ENCODE measurements at places on chromosomes 1 and 21. TPM values are rescaled to one million over a fixed set of nuclear protein-coding genes. Genes with fewer than 3 reads are reported as not detected.
A peak's percentile ranks its signal among the peaks of the same experiment; 100 is the strongest.

GRCh38 chr1:232012773-232013386, 386.3 kb downstream of the DISC1 start:
- no peak for DNase-seq

DNA sequence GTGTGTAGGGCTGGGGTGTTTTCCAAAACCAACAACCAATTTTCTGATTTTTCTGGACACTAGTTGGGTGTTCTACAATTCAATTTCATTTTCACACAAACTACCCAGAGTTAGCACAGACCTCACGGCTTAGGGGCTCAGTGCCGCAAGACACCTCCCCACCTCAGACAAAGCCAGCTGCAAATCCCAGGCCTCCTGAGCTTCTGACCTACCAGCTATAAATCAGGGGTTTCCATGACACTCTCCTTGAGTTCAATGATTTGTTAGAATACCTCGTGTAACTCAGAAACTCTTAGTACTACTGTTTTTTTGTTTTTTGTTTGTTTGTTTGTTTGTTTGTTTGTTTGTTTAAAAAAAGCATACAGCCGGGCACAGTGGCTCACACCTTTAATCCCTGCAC, 28.7 kb upstream of the FAM89A start:
- no peak for DNase-seq

- DNase-seq, result no peak
Observed at GRCh38 chr1:25679171-25679570, 62.6 kb downstream of the MAN1C1 start.

- no peak for DNase-seq
Observed at GRCh38 chr1:91427741-91428140, 23.1 kb upstream of the HFM1 start.

Gene PLCH2
- not detected for polyA plus RNA-seq

DNA sequence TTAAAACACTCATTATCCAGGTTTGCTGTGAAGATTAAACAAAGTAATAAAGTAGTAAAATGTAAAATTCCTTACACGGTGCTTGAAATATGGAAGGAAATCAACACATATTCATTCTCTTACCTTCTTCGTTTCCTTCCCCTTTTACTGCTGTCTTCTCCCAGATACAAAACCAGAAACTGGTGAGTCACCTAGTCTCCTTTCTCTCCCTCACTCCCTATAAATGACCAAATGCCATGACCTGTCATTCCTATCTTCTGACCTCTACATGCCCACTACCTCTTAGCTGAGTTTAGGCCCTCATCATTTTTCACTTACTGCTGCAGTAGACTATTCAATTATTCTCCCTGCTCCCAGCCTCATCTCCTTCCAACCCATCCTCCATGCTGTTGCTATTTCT, 4.3 kb upstream of the NR1I3 start:
- no peak for DNase-seq

DNA sequence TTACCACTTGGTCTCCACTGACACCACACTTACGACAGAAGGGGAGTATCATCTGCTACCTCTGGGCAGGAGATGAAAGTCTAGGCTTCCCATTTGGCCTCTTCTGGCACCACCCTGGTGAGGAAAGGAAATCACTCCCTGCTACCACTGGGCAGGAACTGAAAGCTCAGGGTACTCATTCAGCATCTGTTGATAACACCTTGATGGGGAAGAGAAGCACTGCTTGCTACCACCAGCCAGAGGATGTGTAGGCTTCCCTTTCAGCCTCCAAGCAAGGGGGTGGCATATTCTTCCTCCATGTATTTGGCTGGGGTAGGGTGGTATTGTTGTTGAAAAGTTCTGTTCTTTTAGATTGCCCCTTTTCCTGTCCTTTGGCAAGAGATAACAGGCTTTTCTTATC, 115.0 kb downstream of the ACBD6 start:
- DNase-seq, result no peak

Gene AMPD1
- polyA plus RNA-seq, result not detected

Gene KCNJ10
- polyA plus RNA-seq, result not detected

Gene DLGAP3
- polyA plus RNA-seq, result not detected

Gene GNL2
- polyA plus RNA-seq, result 38.3 TPM

GRCh38 chr1:10621906-10622305, 147.2 kb downstream of the PEX14 start:
- peak; percentile 48 for DNase-seq

DNA sequence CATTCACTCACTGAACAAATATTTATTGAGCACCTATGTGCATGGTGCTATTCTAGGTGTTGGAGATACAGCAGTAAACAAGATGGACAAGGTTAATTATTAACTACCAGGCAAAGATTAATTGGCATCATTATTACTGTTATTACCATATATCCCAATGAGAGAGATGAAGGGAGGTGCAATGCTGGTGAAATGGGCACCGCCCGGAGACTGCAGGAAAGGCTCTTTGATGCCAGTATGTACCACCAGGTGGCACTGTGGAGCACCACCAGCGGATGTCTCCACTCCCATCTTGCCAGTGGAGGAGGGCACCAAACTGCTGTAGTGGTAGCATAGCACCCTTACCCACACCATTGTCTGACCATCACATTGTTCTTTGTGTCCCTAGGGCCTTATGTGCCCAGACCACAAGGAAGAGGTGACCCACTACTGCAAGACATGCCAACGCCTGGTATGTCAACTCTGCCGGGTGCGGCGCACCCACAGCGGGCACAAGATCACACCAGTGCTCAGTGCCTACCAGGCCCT, 3.0 kb downstream of the TRIM46 start:
- peak; percentile 95 for DNase-seq

Gene SLC9C2
- not detected for polyA plus RNA-seq

- peak; percentile 86 for DNase-seq
Observed at GRCh38 chr1:207941665-207942064, 30.7 kb upstream of the CD34 start.

Gene OR14K1
- not detected for polyA plus RNA-seq

- DNase-seq, result no peak
Observed at GRCh38 chr1:163509114-163509513, 187.4 kb downstream of the NUF2 start.

Gene CAPN8
- polyA plus RNA-seq, result 2.9 TPM

Gene PGLYRP4
- not detected for polyA plus RNA-seq

Gene ATP1A4
- polyA plus RNA-seq, result not detected

Gene PCP4
- not detected for polyA plus RNA-seq

- no peak for DNase-seq
Observed at GRCh38 chr1:56495538-56495937, 83.8 kb downstream of the PLPP3 start.

DNA sequence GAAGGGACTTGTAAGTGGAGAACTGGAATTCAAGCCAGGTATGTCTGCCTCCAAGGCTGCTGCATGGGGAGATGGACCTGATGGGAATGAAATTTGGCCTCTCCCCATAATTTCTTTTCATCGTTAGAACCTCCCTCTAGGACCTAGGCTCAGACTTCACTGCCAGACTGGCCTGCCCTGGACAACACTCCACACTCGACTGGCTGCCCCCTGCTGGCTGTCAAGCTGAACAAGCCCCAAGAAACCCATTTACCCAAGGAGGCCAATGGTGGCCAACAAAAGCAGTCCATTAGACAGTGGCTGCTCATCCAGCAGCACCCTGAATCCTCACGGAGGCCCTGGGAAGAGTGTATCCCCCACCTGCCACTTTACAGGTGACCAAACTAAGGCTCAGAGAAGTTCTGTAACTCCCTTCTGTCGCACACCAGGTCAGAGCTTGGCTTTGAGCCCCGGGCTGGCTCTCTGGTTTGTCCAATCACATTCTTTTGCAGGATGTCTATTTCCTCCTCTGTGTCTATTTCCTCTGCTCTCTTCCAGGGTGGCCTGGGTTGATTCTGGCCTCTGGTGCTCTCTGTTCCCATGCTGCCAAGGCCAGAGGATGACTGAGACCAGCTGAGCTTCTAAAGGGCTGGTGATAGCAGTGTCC, 3.8 kb downstream of the RNF186 start:
- DNase-seq, result peak; percentile 84

Gene CACNA1S
- polyA plus RNA-seq, result not detected

- DNase-seq, result no peak
Observed at GRCh38 chr1:45117766-45118165, 88.6 kb downstream of the ZSWIM5 start.

Data from aorta (tissue), 5 donors.